Activated T-cell treated with anti-CD3 and anti-CD28 coated beads for 48 hours (primary cell): ENCODE measurements at places on chromosomes 16 and 17.

DNA sequence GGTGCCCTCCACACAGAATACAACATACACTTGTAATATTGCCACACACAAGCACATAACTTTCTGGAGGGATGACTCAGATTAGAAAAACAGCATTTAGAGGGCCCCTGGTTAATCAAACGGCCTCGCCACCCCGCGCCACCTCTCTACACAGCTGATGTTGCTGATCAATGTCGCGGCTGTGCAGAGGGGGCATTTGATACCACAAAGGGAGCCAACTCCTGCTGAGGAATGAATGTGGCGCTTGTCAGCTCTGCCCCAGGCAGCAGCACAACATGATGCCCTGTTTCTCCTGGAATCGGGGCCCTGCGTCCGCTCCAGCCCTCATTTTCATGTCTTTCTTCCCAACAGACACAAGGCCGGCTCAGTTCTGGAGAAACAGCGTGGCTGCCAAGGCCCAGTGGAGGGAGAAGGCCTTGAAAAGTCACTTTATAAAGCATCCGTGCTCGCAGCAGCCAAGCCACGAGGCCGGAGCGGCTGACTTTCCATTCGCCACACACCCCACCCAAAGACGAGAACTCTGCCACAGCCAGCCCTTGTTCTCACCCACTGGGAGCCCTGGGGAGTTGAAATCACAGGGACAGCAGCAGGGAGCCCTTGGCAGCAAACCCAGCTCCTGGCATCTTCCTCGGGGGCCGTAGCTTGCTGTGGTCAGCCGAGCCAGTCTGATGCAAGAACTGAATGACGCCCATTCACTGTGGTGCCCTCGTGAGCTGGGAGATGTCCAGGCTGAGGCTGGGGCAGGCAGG is 65.6 kb downstream of the XYLT1 start:
- DNase-seq, result no peak

DNA sequence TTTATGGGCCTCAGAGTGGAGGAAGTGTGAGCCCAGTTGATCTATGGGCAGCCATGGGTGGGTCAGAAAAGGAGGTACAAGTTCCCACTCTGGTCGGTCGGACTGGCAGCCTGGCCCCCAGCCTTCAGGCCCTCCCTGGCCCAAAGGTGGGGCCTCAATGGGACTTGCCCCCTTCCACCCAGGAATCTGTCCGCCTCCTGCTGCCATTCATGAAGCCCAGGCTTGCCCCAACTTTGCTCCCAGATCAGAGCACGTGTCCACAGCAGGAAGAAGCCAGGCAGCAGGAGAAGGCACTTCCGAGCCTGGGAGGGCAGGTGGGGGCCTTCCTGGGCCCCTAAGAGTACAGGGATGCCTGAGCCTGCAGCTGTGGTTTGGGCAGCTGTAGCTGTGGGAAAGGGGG is 3.0 kb upstream of the CMTM3 start:
- no peak for DNase-seq

DNA sequence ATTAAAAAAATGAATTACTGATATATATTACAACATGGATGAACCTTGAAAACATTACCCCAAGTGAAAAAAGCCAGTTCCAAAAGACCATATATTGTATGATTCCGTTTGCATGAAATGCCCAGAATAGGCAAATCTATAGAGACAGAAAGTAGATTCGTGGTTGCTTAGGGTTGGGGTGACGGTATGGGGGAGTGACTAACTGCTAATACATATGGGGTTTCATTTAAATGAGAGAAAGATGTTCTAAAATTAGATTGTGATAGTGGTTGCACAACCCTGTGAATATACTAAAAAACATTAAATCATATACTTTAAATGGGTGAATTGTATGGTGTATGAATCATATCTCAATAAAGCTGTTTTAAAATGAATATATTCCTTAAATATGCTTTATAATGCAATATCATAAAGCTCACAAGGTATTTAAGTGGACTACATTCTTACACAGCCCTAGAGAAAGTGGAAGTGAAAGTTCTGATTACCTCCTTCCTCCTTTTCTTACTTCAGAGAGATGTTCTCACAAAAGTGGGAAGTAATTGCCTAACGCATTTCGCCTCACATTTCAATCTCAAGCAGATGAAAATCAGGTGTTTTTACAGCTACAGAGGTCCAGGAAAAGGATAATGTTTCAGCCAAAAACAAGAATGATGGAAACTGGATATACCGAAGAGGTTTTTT is 142.7 kb upstream of the GNAO1 start:
- no peak for DNase-seq

DNA sequence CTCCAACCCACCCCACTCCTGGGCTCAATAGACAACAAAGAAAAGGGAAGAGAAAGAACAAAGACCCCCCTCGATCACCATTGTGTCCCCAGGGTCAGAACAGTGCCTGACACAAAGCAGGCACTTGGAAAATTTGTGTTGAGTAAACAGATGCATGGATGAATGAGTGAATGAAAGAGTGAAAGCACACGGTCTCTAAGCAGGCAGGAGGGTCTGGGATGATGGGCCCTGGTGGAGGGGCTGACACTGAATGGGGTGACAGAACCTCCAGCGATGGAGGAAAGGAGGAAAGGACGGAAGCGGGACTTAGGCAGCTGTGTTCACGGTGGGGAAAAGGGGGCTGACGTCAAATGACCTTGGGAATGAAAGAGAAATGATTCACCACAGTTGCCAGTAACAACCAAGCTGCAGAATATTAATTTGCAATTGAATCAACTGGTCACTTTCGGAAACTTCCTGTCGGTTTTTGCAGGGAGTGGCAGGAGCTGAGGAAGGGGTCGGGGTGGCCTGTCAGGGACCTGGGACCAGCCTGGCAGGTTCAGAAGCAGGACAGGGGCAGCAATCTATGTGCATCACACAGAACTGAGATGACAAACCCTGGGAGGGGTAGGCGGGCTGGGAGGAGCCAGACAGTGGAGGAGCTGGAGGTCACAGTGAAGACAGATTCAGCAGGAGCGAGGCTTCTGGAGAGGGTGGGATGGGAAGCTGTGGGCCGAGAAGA is 6.7 kb upstream of the GAST start:
- no peak for DNase-seq

GRCh38 chr17:32854832-32855389 is 22.0 kb downstream of the MYO1D start:
- no peak for DNase-seq

GRCh38 chr17:80466188-80466705 is 10.2 kb downstream of the NPTX1 start:
- no peak for DNase-seq

DNA sequence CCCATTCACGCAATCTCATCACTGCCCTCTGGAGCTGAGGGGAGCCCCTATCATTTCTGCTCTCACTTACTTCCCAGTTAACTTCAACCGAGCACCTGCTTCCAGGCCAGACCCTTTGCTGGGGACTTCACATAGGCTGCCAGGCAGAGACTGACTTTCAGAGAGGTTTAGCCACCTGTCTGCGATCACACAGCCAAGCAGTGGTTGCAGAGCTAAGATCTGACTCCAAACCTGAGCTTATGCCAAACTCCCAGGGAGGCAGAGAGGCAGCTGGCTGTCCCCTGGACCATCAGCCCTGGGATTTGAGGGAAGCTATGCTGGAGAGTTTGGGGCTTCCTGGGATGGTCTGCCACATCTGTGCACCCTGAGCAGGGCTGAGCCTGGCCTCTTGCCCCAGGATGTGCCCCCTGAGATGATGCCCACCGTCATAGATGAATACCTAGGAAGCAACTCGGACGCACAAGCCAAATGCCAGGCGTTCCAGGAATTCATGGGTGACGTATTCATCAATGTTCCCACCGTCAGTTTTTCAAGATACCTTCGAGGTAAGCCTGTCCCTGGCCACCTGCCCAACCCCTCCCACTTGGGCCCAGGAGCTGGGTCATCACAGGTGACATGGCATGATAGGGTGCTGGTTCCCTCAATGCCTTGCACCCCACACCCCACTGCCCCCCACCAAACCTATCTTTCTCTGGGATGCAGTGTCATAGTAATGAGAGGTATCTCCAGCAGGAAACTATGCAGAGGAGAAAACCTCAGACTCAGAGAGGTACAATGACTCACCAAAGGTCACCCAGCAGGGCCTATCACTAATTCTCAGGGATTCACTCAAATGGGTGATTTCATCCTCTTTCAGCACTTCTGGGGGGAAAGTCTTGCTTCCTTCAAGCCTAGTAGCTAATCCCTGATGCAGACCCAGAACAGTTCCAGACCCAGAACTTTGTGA is 10.0 kb downstream of the CES3 start:
- DNase-seq, result no peak

- no peak for DNase-seq
Observed at GRCh38 chr17:1137465-1137894, 42.3 kb downstream of the ABR start.

DNA sequence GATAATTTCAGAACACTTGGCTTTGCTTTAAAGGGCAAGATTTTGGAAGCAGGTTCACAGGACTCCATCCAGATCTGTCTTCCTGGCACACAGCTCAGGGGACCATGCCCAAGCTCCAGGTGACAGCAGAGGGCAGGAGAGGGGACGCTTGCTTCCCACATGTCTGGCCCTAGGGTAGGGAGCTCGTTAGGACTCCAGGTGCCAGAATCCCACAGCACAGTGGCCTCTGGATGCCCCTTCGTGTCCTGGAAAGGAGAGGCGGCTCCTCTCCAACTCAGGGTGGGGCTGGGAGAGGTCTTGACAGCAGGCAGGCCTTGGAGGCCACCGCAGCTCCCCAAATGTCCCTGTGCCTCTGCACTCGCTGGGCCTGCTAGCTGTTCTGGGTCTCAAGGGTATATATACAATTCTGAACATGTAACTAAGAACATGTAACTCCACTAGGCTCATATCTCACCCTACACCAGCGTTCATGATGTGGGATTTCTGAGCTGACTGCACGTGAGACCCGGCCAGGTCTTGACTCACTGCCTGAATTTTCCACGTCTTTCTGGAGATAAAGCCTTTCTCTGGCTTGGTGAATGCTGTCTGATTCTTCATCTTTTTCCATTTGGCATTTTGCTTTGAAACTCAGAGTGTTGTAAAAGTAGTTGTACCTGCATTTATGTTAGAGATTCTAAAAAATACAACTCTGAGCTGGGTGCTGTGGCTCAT is 52.8 kb downstream of the MARCHF10 start:
- DNase-seq, result no peak

DNA sequence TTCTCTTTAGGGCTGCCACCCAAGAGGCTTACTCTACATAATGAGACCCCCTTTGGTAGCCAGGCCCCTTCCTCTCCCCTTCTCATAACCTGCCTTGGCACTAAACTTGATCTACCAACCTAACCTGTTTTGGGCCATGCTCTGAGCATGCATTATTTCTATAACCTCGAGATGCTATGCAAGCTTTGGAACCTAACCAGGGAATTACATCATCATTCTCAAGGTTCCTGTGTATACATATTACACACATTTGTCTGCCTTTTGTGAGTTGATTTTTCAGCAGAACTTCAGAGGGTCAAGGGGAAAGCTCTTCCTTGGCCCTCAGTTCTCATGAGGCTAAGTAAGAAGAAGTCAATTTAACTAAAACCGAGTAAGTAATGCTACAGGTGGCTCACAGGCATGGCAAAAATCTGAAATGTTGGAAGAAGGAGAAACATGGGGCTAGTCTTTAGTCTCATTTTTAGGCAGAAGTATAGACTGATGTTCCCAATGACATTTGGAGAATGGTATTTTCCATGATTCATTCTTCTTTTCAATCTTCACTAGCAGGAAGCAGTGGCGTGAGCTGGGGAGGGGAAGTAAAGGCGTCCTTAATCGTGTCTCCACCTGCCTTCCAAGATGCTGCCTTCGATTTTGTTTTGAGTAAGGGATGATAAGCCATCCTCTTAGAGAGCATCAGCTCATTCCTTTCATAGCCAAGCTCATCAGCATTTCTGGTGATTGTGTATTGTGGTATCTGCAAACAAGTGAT is 308.4 kb downstream of the ABCC12 start:
- DNase-seq, result no peak
